SW480 (cell line): ENCODE measurements at places on chromosomes 7 and 10.

DNA sequence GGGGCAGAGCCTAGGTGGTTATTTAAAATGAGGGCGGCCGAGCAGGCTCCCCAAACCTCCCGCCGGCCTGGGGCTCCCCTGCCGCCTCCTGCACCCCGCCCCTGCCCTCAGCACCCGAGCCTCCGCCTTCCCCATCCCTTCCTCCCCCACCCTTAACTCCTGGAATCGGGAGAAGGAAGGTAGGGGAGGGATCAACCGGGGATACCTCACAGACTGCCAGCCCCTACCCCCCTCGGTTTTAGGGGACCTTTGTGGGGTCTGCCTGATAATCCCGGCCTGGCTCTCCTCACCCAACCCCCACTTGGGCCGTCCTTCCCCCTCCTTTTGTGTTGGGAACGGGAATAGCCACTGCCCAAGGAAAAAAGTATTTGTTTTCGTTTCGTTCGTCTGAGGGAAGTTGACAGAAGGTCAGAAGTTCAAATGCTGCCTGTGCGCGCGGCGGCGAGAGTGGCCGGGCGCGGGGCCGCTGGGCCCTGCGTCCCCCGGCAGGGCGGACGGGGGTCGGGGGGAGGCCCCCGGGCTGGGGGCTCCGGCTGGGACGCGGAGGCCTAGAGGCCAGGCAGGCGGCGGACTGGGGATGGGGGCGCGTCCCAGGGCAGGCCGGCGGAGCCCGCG, 2.8 kb downstream of the SHH start:
- DNase-seq: no peak

- DNase-seq: peak; percentile 8
Observed at GRCh38 chr10:127117125-127117524, 79.3 kb downstream of the INSYN2A start.

DNA sequence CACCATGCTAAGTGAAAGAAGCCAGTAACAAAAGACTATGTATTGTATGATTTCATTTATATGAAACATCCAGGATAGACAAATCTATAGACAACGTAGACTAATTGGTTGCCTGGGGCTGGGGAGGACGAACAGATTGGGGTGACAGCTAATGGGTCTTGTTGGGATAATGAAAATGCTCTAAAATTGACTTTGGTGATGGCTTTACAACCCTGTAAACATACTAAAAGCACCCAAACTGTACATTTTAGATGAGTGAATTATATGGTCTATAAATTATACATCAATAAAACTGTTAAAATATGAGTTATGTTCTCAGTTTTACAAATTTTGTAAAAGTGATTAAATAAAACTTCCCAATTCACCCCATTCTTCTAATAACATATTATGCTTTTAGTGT, 261.5 kb downstream of the ELMO1 start:
- DNase-seq: no peak

- no peak for DNase-seq
Observed at GRCh38 chr10:88361494-88361893, 221.6 kb downstream of the RNLS start.

- no peak for DNase-seq
Observed at GRCh38 chr7:4838626-4839334, 23.1 kb downstream of the PAPOLB start.

- DNase-seq: no peak
Observed at GRCh38 chr10:109992485-109992884, 15.3 kb upstream of the ADD3 start.

- DNase-seq: no peak
Observed at GRCh38 chr10:124705817-124706461, 38.2 kb downstream of the FAM53B start.

- peak; percentile 25 for DNase-seq
Observed at GRCh38 chr10:21675157-21675796, 141.2 kb downstream of the MLLT10 start.

- no peak for DNase-seq
Observed at GRCh38 chr7:156935250-156935649, 14.3 kb upstream of the NOM1 start.

DNA sequence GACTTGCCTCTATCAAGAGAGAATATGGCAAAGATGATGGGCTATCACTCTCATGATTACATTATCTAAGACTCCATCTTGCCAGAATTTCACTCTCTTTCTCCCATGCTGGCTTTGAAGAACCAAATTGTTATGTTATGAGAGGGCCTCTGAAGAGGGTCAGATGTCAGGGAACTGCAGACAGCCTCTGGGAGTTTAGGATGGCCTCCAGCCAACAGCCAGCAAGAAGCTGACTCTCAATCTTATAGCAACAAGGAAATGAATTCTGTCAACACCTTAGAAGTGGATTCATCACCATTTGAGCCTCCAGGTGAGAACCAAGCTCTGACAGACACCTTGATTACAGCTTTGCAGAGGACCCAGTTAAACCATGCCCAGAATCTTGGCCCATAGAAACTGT, 33.6 kb downstream of the ZNF22 start:
- no peak for DNase-seq

GRCh38 chr7:136293841-136294391, 316.8 kb upstream of the MTPN start:
- no peak for DNase-seq

GRCh38 chr7:5476001-5476400, 52.4 kb upstream of the TNRC18 start:
- no peak for DNase-seq

- no peak for DNase-seq
Observed at GRCh38 chr7:136652635-136653370, 215.6 kb upstream of the CHRM2 start.

DNA sequence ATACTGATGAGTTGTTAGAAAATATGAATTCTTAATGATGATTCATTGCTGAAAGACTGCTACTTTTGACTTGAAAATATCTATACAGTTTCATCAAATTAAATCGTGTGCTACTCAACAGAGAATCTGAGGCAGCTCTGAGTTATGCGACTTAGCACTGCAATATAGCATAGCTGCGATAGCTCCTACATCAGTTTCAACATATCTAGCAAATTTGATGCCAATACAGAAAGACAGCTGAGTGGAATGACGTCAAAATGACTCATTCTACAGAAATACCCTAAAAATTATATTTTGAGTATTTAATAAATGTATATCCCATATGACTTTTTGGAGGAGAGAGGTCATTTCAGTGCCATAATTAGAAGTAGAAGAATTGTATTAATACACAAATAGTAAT, 1.1 kb upstream of the TARP start:
- no peak for DNase-seq

GRCh38 chr7:101465576-101466196, 103.0 kb downstream of the COL26A1 start:
- DNase-seq: no peak

DNA sequence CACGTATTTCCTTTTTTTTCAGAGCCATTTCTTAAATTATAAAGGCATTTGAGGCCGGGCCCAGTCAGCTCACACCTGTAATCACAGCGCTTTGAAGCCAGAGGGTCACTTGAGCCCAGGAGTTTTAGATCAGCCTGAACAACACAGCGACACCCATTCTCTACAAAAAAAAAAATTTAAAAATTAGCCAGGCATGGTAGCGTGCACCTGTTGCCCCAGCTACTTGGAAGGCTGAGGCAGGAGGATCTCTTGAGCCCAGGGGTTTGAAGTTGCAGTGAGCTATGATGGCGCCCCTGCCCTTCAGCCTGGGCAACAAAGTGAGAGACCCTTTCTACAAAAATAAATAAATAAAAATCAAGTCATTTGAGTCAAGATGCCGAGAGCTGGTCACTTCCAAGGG, 3.0 kb downstream of the TMEM130 start:
- no peak for DNase-seq

- DNase-seq: no peak
Observed at GRCh38 chr10:44575601-44576380, 190.9 kb upstream of the CXCL12 start.

DNA sequence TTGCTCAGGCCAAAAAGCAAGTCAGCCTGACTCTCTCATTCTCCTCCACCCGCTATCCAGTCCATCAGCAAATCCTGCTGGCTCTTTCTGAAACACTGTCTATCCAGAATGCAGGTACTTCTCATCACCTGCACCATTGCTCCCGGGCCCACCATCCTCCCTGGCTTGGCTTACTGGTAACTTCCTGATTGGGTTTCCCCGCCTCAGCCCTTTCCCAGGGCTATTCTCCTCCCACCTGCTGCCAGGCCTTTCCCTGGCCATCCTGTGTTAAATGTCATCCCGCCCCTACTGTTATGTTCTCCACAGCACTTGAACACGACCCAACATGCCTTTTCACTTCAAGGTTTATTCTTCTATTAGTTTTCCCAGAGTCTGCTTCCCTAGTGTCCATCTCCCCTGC, 124.0 kb downstream of the CNNM2 start:
- no peak for DNase-seq

DNA sequence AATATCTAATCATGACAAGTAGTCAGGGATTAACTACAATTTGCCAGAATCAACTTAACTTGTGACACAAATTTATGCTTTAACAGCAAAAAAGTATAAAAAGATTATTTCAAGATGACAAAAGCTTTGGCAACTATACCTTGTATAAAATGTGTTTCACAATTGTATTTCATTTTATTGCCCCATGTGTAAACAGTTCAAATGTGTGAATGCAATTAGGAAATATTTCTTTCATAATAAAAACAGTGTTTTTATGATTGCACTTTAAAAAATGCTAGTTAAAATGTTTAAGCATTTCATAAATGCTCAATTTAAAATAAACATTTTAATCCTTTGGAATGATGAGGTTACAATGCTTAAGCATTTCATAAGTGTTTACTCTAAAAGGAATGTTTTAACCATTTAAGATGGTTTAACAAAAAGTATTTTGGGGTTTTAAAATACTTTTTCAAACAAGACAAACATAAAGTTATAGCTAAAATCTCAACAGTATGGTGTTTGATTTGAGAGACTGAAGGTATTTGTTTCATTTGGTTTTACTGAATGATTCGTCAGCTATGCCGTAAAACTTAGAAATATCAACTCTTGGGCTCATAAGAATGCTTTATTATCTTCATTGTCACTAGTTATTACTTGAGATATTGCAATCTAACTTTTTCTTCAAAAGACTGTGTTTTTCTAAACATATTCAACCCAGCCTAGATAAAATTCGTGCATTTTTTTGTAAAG, 50.1 kb downstream of the SFTPD start:
- no peak for DNase-seq

- no peak for DNase-seq
Observed at GRCh38 chr7:12314199-12314598, 89.5 kb downstream of the VWDE start.

DNA sequence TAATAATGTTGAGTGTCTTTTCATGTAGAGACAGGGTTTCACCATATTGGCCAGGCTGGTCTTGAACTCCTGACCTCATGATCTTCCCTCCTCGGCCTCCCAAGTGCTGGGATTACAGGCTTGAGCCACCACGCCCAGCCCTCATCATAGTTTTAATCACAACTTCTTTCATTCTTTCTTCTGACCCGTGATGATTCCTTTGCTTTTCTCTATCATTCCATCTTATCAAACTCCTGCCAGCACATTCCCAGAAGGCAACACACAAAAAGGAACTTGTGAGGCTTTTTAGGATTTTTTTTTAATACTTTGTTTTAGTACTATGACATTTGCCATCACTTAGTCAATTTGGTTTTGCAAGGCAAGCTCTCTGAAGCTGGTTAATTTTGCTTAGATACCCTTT, 77.5 kb upstream of the MEOX2 start:
- no peak for DNase-seq

DNA sequence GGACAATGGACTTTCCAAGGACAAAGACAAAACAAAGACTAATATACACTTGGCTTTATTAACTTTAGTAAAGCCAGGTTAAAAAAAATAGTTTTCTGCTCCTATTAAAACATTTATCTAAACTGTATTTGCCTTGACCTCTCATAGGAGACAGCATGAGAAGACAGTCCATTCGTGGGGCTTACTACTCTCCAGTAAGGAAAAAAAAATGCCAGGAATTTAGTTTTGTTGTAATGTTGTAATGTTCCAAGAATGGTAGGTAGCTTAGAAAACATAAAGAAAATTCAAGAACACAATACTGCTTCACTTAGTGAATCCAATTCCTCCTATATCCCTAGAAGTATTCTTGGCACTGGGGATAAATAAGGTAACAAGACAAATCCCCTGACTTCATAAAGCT, 81.7 kb downstream of the KMT2C start:
- DNase-seq: no peak

DNA sequence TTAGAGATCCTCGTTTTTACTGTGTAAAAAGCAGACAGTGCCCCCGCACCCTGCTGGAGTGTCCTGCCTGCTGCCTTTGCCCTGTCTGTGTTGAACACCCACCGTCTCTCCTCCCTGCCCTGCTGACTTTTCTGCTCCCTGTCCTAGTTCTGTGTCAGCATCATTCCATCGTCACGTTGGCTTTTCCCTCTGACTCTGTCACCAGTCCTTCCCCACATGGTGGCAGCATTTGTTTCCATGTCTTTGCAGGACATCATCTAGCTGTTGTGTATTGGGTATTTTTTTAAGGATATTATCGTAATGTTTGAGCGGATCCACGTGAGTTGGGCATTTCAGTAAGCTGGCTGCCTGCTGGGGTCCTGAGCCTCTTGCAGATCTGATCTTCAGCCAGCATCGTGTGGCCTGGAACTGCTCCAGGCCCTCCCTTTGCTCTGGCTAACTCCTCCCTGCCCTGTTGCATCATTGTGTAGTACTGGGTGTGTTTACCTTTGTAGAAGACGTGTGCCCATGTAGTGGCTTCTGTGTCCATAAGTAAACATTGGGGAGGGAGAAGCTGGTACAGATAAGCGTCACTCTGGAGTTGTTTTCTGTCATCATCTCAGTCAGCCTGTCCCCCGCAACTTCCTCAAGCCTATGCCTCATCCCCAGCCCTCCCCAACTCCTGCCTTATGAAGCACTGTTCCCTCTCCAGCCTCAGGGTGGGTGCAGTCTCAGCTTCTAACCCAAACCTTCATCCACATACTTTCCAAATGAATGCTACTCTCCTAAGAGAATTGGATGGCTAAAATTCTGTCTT, 44.3 kb downstream of the TRRAP start:
- no peak for DNase-seq

DNA sequence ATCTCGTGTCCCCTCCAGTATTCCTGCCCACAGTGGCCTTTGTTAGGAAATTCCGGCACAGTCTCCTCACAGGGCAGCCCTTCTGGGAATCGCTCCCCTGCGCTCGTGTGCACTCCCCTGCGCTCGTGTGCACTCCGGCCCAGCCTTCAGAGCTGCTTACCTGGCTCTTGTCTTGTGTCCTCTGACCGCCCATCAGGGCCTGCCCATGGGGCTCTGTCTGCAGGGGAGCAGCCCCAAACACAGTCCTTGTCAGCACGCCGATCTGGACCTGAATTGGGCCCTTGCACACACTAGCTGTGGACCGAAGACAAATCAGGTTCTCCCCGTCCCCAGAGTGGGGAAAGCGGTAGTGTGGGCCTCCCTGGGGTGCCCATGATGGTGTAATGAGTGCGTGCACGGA, 179.4 kb downstream of the CUX1 start:
- DNase-seq: no peak

GRCh38 chr7:14902589-14903067, at the start of gene DGKB:
Gene DGKB, minus strand, starts transcription at chr7:14902751.
- DNase-seq: no peak

DNA sequence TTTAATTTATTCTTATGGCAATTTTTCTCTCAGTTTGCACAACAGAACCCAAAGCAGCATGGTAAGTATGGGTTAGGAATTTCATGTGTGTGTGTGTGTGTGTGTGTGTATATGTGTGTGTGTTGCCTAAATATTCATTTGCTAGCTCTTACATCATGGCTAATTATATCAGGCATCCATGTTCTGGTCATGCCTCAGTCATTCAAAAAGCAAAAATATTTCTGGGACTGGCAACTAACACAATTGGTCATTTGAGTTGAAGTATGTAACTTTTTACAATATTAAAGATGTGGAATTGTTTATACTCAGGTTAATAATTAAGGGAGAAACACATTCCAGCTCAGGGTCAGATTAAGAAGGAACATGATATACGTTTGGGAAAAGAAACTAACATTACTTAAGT, 67.6 kb upstream of the PHYHIPL start:
- DNase-seq: peak; percentile 57
